Caki2 (cell line): ENCODE measurements at places on chromosomes 16 and 17. TPM values are rescaled to one million over a fixed set of nuclear protein-coding genes. Genes with fewer than 3 reads are reported as not detected.

The KRT33B gene
- not detected in 2 replicates for total RNA-seq

- DNase-seq = no peak
These were observed 29.1 kb downstream of the AKAP1 start for GRCh38 chr17:57114085-57114673.

DNA sequence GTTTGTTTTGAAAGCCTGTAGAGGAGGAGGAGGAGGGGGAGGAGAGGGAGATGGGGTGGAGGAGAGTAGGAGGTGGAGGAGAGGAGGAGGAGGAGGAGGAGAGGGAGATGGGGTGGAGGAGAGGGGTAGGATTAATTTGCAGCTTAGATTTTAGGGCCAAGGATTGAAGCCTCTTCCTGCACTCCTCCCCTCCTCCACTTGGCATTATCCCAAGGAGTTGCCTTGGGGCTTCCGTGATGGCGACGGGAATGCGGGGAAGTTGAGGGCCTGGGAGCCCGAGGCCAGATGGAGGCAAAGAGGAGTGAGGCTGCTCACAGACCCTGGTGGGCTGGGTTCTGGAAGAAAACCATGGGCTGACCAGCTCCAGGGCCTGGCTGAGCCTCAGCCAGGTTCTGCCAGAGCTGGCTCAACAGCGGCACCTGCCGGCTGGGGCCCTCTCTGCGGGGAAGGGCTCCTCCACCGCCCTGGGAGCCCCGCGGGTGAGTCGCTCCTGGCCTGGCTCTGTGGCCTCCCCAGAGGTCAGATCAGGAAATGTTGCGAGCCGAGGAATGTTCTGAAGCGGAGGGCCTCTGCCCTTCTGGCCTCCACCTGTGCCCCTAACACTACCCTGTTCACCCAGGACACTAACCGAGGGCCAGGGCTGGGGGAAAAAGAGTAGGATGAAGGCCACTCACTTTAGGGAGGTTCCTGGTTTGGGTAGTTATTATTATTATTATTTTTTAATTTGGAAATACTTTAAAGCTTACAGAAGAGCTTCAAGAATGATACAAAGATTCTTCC, 23.9 kb upstream of the FMNL1 start:
- peak; percentile 92 for DNase-seq

DNA sequence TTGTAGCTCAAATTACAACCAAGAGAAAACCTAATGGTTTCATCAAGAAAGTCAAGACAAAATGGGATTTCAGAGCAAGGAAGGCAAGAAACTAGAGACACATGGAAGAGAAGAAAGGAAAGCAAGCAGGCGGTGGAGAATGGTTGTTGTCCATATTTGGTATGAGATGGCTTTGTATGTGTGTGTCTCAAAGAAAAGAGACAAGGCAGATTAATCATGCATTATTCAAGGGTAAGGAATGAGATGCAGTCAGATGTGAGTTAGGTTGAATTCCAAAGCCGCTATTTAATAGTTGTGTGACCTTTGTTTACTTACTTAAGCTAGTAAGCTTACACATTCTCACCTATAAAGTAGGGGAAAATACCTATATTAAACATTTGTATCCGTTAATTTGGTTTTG, 1029.6 kb downstream of the CDH11 start:
- DNase-seq = peak; percentile 43
